ENCODE measurements at places on chromosomes 1 and 21.

DNA sequence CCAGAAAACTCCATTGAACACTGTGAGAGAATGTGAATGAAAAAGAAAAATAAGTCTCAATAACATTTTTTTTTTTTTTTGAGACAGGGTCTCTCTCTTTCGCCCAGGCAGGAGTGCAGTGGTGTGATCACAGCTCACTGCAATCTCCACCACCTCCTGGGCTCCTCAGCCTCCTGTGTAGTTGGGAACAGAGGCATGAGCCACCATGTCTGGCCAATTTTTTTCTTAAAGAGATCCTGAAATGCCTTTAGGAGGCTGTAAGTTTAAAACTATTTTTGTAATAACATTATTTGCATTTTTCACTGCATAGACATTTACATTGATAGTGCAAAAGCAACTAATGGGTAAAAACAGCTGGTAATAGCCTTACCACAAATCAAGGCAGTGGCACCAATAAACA lies 35.3 kb downstream of the GDAP2 start:
- no peak for DNase-seq

DNA sequence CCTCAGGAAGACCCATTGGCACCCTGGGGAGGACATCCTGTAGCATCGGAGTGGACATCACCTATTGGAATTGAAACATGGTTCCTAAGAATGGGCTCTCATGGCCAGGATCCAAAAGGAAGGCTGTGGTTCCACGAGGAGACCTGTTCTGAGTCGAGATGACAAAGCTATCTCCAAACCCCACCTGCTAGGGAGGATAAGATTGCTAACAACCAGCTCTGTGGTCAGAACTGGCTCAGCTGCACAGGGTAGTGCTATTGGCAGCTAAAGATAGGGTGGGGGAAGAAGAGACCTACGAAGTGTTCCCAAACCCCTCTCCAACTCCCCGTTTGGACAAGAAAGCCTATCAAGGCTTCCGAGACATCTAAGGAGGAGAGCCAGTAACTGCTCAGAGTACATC lies 17.7 kb upstream of the C8B start:
- no peak for DNase-seq

DNA sequence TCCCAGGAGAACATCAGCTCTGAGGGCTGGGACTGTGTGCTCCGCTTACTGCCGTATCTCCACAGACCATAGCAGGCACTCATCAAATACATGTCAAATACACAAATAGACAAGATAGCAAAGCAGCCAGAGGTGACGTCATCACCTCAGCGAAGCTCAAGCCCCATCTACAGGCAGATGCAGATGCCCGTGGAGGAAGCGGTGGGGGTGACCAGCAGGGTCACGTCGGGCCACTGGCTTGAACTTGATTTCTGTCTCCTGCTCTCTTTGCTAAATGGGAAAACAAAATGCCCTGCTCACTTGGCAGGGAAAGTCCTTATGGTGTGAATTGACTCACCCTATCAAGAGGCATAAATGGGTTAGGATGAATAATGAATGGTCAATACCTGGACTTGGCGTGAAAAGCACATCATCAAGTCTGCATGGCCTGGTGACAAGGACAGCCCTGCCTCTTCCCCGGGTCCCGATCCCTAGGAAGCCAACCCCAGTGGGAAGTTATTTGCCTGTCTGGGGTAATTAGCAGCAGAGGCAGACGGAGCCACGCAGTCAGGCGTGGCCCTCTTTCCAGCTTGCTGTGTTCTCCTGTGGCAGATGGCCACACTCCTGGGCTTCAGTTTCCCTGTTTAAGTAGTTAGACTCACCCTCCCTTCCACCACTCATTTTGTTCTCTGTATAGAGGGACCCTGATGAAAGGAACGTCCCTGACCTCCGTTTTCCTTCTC lies 536.0 kb downstream of the NPHP4 start:
- DNase-seq, result no peak

- DNase-seq, result no peak
Observed at GRCh38 chr1:11059155-11059967, 457 bp downstream of the SRM start.

DNA sequence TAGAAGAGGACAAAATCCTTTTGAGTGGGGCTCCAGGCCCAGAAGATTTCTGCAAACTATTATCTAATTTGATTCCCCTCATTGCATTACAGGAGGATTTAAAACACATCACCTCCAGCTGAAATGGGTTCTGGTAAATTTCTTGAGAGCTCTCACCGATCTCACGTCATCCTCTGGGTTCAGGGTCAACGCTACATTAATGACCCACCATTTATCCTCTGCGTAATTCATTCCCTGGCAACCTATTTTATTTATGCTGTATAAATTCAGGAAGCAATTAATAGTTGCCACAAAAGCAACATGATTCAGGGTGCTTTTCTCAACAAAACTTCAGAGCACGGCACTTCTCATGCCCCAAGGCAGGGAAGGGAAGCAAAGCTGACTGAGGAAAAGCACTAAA lies 38.9 kb downstream of the LMX1A start:
- no peak for DNase-seq

DNA sequence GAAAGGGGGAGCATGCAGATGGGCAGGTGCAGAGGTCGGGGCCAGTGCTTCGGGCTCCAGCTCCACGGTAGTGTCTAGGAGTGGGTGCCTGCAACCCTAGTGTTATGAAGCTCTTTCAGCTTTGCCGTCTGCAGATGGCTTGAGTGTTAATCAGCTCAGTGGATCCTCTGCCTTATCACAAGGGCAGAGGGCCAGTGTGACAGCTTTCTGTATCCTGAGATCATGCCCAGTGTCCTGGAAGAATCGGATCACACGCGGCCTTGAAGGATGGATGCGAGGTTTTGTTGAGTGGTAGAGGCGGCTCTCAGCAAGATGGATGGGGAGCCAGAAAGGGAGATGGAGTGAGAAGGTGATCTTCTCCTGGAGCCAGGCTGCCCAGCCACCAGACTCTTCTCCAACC lies 25.5 kb upstream of the C1orf146 start:
- no peak for DNase-seq

DNA sequence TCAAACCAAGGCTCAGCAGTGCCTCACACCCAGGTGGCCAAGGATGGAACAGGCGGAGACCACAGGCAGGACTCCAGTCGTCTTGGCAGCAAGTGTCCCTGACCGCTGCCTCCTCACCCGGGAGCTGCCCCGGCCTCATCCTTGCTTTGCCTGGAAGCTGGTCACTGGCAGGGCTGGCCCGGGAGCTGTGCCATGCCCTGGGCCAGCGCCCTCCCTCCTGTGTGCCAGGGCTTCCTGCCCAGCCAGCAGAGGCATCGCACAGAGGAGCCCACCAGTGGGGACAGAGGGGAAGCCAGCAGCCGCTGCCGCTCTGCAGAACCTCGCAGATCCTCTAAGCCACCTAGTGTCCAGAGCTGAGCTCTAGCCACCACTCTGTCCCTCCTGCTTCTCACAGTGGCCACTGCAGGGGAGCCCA lies 7.8 kb downstream of the CASZ1 start:
- DNase-seq, result no peak

- DNase-seq, result no peak
Observed at GRCh38 chr1:67294836-67295617, 12.6 kb upstream of the IL12RB2 start.

DNA sequence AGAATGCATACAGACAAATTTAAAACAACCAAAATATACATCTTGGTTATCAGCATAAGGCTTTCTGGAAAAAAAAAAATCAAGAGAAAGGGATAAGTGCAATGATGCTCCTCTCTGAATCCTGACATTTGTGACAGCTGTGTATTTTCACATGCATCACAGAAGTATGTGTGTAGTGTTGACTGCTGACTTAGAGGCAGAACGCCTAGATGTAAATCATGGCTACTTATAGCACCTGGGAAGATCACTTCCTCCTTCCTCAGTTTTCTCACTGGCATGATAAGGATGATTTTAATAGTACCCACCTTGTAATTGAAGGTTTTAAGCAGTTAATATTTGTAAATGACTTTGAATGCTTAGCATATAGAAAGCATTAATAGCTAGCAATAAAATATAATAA lies 112.5 kb downstream of the MRPL39 start:
- DNase-seq, result no peak

DNA sequence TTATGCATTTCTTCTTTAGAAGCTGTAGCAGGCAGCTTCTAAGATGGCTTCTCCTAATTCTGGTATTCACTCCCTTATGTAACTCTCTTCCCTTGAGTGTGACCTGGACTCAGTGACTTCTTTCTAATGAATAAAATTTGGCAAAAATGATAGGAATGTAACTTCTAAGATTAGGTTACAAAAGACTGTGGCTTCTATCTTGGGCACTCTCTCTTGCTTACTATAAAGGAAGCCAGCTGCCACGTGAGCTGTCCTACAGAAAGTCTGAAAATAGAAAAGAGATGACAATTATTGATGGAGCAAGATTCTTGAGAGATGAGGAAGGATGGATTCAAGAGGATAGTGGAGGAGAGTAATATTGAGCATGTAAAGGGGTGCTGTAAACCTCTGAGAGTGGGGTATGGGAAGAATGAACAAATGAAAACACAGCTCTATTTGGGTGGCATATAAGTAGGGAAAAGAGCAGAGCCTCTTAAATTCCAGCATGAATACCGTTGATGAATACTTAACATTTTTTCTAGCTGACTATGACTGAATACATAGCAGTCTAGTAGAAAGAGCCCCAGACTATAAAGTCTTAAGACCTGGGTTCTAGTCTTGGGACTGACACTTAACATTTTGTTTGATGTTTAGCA lies 5.5 kb downstream of the TSEN15 start:
- DNase-seq, result no peak

DNA sequence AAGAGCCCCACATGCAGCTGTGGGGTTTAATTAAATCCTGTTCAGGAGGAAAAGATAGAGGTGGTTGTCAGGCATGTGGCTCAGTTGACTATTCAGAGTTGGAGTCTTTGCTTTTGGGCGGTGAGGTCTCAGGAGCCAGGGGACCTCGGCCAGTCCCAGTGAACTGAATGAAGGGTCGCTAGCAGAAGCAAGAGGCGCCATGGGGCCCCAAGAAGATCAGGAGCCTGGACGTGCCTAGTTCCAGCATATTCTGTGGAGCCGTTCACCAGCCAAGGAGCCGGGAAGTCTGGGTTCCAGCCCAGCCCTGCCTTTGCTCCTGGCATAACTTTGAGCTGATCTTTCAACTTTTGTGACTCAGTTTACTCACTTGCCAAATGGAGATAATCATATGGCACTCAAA lies 217.7 kb upstream of the IRF2BP2 start:
- no peak for DNase-seq

GRCh38 chr1:96370757-96371156 lies 350.8 kb upstream of the PTBP2 start:
- no peak for DNase-seq

DNA sequence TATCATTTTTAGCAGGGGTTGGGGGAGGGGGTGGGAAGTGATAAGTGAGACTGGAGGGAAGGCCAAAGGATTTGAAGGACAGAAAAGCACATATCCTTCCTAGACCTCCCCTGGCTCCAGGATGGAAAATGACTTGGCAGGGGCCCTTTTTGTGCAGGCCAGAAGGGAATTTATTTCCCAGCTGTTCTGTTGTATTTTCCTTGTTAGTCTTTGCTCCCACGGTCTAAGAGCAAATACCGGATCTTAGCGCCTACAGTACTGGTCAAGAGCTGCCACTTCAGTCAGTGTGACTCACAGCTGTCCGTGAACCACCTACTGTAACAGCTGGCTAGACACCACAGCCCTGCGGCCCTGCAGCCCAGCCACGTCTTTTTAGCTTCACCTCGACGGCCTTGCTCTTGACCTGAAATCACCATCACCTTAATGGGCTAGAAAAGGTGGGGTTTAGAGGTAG lies 51.0 kb upstream of the ERRFI1 start:
- no peak for DNase-seq

DNA sequence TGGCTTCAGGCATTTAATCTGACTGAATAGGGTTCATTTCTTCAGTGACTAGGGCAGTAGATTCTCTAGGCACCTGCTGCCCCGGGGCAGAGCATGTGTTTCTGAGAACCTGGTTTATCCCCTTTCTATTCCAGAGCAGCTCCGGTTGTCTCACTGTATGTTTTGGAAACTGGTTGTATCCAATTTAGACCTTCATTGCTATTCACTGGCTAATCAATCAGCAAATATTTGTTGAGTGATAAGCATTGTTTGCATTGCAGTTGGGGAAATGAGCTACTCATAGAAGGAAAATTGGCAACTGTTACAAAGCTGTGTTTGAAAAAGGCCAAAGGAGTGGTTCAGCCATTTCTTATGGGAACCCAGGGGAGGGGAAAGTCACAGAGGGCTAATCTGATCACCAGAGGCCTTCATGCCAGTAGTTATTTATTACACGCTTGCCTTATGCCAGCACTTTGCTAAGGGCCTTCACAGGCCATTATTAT lies 2.9 kb downstream of the QSOX1 start:
- DNase-seq, result no peak

DNA sequence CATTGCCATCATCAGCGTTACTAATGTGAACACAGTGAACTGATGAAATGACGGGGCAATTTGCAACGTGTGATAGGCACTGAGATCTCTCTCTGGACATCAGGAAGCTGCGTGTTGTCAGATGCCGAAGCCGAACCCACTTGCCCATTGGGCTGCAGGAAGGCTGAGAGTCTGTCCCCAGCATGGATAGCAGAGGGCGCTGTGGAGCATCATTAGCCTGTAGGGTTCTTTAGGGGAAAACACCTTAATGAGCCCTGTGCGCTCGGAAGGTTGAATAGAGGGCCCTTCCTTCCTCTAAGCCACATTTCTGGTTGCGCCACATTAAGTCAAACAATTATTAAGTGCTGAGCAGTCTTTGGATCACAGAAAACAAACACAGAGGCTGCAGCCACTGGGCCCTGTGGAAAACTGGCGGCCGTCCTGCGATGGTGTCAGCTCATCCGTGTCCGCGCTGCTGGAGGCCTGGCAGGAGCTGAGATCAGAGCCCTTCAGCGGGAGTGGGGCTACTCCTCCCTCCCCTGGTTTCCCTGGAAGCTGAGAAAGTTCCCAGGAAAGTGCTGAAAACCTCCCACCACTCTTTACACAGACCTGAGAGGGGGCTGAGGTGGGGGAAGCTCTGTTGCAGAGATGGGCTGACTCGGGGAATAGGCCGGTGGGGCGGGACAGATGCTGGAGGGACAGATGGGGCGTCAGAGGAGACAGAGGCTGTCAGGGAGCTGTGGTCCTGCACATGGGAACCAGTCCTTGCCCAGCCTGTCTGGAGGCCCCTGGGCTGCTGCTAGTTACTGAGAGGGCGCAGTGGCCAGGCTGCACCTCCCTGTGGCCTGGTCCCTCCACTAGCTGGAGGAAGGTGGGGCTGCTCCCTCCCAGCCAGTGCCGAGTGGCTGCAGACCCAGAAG lies 12.7 kb downstream of the TFF2 start:
- peak; percentile 86 for DNase-seq

Data from activated CD4-positive, alpha-beta T cell treated with anti-CD3 and anti-CD28 coated beads, Interleukin-2, amount 10 ng/mL, durations not matched to agents 7 days and 5 days (primary cell).